T-helper 1 cell (primary cell): ENCODE measurements at places on chromosomes 5 and 9.

GRCh38 chr9:112789473-112789872 lies 38.9 kb downstream of the SNX30 start:
- DNase-seq = no peak

GRCh38 chr9:89381308-89381609 lies 63.0 kb downstream of the SECISBP2 start:
- no peak for DNase-seq

DNA sequence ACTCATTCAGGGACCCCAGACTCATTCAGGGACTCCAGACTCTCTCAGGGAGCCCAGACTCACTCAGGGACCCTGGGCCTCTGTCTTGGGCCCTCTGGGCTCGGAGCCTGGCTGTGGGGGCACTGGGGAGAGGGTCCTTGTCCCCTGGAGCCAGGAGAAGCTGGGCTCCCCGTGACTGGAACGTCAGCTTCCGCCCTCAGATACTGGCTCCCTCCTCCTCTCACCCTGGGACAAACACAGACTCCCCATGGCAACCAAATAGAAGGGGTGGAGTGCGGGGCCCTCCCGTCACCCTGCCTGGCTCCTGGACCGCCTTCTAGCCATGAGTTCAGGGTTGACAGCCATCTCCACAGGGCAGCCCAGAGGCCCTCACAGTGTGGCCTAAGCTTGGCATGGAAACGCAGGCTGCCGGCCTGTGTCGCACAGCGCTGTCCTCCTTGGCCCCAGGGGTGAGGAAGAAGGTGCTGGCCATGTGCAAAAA lies 27.6 kb downstream of the ZDHHC11B start:
- DNase-seq = no peak

- DNase-seq = no peak
Observed at GRCh38 chr5:114223866-114224265, 138.0 kb upstream of the KCNN2 start.

DNA sequence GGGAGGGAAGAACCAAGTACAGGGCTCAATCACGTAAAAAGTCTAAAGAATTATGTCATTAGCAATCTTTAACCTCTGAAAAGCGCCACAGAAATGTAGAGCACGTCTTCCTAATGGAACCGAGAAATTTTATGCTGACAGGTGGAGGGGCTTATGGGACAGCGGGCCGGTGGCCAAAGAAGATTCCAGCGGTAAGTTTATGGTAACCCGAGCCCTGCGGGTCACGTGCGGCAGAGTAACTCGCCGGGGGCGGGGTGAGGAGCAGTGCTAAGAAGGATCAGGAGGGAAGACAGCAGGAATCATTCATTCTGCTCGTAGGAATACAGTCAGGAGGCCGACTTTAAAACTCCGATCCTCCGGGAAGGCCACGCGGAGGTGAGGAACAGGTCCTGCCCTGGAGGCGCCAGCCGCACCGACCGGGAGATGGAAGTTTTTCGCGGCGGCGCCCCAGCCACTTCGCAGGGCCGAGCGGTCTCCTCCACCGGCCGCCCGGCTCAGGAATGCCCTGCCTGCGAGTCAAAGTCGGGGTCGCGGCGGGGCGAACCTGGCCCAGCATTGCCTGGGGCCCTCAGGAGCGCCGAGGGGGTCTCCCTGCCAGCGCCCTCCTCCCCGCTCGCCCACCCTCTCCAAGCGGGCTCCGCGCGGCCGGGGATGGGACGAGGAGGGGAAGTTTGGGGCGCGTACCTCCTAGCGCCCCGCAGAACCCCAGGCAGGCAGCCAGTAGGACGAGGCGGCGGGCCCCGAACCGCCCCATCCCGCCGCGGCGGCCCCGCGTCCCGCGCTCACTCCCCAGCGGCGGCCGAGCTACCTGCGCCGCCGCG lies 101.8 kb downstream of the ESM1 start:
- no peak for DNase-seq
